ENCODE measurements at places on chromosomes 7 and 10. TPM values are rescaled to one million over a fixed set of nuclear protein-coding genes. Genes with fewer than 3 reads are reported as not detected.

Gene SP8
- not detected for total RNA-seq

Gene PRXL2A
- total RNA-seq, result 72.4 TPM

GRCh38 chr10:24901686-24902399 lies 50.6 kb downstream of the PRTFDC1 start:
- peak; percentile 95 for DNase-seq

GRCh38 chr7:54946271-54946670 lies 72.5 kb upstream of the EGFR start:
- DNase-seq, result no peak

- DNase-seq, result no peak
Measured at GRCh38 chr7:30159698-30160143, 24.9 kb downstream of the MTURN start.
